Inflammatory macrophage treated with lipopolysaccharide for 4 hours (primary cell): ENCODE measurements at places on chromosomes 7 and 10.

GRCh38 chr10:43214956-43215561 lies 51.8 kb downstream of the RASGEF1A start:
- DNase-seq: no peak

DNA sequence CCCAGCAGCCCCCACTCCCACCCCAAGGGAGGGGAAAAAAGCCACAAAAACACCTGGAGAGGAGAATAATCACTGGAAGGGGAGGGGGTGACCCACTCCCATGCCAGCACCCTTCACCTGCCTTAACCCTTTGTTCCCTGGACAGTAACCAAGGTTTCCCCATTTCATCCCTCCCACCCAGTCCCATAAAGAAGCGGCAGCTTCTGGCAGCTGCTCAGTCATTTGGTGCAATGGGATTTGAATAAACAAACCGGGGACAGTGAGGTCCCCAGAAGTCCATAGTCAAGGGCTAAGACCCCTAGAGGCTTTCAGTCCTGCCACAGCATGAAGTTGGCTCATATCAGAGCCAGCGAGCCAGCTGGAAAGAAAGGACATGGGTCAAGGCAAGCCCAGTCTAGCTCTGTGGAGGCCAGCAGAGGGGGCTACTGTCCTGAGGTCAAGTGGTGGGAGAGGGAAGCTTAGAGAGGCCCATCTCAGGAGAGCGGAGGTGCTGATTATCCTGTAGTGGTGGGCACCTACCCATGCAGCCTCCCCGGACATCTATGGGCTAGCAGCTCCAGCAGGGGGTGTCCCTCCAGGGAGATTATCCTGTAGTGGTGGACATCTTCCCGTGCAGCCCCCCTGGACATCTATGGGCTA lies 58.9 kb upstream of the LBX1 start:
- peak; percentile 8 for DNase-seq

DNA sequence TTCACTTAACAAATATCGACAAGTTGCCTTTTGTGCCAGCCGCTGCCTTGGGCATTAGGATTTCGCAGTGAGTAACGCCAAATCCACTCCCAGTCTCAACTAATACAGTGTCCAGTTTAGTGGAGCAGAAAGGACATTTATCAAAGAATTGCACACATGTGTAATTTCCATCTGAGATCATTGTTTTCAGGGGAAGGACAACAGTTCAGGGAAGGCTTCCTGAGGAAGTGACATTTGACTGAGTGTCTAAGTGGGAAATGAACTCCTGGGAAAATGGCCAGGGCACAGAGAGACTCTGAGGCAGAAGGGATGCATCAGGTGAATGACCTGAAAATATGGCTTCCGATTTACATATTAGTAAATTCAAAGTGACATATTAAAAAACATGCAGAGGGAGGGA lies 89.4 kb downstream of the ITGA8 start:
- no peak for DNase-seq

DNA sequence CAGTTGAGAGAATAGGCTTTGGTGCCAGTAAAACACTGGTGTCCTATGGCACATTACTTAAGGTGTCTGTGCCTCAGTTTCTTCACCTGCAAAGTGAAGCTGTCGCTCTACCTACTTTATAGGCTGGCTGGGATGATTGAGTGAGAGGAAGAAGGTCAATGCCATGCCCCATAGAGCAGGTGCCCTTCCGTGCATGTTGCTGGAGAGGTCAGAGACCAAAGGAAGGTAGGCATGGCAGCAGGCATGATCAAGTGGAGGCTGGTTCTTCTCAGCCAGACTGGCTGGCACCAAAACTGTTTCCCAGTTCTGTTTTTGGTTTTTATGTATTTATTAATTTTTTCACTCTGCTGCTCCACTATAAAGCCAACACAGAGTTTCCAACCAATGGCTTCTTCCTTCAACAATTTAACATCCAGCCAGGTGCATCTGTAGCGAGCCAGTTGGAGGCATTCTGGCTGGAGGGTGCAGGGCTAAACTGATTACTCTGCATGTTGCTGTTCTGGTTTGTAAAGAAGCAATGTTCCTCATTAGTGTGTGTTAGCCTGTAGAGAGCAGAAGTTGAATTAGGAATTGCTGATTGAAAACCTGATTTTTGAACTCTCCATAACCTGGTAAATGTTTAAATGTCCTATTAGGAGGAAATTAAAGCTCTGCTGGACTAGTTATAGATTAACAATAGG lies 144.3 kb upstream of the TNS3 start:
- DNase-seq: no peak

DNA sequence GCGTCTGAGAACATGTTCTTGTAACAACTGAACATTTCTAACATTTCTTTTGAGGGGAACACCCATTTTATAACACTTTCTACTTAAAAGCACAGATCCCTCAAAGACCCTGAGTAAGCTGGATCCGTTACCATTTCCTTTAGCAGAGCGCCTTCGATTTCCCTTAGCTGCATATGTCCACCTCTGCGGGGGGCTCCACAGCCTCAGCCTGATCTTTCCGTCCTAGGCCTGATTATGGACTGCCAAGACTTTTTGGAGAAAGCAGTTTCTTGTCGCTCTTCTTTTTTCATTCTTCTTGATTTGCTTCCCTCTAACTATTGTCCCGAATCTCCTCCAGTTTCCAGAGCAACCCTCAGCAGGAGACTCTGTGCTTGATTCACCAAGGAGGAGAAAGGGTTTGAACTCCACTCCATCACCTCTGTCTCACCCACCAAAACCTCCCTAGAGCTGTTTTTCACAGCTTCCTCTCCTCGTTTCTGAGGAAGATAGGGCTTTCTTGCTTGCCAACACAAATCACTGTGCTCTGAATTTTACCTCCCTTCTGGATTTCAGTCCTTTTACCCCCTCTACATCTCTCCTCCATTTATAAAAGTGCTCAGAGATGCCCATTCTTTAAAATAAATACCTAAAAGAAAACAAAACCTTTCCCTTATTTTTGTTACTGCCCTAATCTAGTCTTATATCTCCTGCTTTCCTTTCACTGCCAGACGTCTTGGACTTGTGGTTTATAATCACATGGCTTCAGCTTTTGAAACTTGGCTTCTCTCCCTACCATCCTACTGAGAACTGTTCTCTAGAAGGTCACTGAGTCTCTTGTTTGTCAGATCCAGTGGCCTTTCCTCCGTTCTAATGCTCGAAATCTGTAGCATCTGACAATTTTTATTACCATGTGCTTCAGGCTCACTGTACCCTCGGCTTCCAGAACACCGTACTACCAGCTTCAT lies 30.5 kb upstream of the ZRANB1 start:
- peak; percentile 57 for DNase-seq

- DNase-seq: no peak
Measured at GRCh38 chr7:127252377-127252713, 396 bp downstream of the GRM8 start.

- DNase-seq: no peak
Measured at GRCh38 chr10:554182-554848, 135.2 kb downstream of the DIP2C start.

DNA sequence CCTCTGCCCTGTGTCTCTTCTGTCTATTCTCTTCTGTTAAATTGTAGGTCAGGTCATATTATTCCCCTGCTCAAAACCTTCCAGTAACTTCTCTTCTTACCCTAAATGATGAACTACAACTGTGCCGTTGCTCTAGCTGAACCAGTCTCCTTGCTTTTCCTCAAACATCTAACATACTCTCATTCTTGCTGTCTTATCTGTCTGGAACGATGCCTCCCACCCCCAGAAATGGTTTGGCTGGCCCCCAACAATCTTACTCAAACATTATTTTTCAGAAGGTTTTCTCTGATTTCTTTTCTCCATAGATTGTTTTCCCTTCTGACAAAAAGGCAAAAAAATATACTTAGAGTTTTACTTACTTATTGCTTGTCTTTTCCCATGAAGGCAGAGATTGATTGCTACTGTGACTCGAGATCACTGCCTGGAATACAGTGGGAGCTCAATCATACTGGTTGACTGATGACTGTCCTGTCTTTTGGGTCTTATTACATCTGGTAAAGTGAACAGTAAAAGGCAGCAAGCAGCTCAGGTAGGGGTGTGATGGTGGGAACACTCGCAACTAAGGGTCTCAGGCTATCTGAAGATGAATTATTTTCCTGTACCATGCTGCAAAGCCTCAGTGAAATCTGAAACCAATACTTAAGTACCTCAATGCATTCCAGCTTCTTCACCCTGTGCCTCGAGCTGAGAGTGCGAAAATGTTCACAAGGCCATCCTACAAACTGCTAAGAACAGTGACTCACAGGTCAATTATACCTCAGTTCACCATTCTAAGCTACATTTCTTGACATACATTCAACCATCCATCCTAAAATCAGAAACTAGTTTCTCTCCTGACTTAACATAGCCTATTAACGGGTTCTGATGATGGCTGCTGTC lies 67.6 kb downstream of the DNMBP start:
- DNase-seq: no peak

GRCh38 chr10:22174442-22174841 lies 43.4 kb downstream of the EBLN1 start:
- DNase-seq: no peak

- DNase-seq: peak; percentile 66
Measured at GRCh38 chr7:94059746-94060145, 55.6 kb upstream of the BET1 start.

GRCh38 chr7:98281757-98282606 lies 496 bp downstream of the BRI3 start:
- DNase-seq: peak; percentile 33

DNA sequence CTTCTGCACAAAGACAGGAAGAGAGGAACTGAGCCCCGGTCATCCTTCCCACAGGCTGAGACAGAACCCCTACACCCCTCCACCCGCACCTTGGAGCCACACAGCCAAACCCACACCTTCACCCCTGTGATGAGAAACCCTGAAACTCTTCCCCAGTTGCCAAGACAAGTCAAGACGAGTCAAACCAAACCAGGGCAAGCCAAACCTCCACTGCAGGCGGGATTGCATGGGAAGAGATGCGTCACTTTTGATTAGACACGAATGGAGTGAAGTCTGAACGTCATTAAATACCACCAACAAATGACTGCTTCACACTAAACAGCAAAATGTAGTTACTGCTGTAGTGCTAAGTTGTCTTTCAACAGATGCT lies 73.8 kb downstream of the PRPF18 start:
- DNase-seq: no peak

GRCh38 chr7:12646139-12646538 lies 41.3 kb upstream of the ARL4A start:
- DNase-seq: no peak
